ENCODE measurements at places on chromosomes 3 and 15.

DNA sequence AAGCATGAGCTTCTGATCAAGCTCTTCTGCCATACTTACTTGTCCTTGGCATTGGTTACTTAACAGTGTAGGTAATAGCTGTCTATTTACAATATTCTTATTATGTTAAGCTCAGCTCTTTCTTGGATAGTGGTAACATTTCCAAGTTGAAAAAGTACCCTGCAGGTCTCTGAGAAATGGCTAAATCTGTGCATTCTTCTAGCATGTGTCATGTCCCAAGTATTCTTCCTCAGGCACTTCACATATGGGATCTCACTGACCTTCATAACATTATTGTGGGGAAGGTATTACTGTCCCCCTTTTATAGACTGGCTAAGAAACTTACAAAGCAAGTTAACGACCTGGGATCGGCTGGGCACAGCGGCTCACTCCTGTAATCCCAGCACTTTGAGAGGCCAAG lies 236.1 kb downstream of the RORA start:
- DNase-seq: no peak

DNA sequence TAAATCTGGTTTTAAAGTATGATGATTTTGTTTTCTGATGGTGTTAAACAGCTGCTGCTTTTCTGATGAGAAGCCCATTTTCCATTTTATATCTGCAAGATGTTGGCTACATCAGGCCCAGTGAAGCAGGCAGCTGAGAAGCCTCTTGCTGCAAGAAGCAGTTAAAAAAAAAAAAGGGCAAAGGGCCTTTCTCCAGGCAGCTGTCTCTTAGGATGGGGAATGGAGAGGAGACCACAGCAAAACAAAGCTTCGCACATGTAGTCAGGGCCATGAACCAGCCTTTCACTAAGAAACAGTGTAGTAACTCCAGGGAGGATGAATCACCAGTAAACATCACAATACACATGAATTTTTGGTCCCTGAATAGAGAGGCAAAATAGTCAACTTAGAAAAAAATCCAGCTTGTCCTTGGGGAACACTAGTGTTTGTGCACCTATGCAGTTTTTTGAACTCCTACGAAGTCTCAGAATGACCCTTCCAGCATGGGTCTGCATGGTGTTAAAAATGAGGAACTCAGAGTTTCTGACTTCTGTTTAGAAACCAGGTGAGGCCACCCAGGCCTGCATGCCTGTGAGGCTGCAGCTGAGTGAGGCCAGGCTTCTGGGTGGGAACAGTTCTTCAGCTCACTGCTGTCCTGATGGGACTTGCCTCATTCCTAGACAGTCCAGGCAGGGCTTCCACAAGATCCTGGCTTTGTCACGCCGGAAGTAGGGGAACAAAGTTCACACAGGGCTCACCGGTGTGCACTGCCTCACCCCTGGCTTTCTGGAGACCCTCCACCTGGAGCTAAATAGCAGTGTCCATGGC lies 518.7 kb downstream of the MCTP2 start:
- peak; percentile 12 for DNase-seq

DNA sequence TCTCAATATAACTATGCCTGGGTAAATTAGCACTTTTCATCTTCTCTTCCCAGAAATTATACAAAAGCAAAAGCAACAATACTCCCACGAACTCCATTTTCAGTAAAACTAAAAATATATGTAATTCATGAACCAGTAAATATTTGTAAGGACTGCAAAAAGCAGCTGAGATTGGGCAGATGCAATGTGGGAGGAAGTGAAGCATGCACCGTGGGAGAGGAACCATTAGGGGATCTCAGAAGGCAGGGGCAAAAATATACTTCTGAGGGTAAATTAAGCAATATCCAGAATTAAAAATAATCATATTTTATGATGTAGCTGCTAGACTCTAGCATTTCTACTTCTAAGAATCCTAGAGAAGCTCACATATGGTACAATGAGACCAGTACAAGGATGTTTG lies 20.2 kb downstream of the CFAP91 start:
- DNase-seq: no peak

DNA sequence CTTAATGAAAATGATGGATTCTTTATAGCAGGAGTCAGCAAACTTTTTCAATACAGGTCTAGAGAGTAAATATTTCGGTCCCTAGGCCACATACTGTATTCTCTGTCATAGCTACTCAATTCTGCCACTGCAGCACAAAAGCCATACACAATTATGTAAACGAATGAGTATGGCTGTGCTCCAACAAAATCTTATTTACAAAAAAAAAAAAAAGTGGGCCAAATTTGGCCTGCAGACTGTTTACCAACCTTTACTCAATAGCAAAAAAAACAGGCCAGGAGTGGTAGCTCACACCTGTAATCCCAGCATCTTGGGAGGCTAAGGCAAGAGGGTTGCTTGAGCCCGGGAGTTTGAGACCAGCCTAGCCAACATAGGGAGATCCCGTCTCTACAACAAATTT lies 41.1 kb downstream of the TTBK2 start:
- DNase-seq: no peak

- no peak for DNase-seq
Observed at GRCh38 chr3:179318876-179319275, 4.0 kb upstream of the ZNF639 start.

Data from GM20000 (cell line).